ENCODE measurements at places on chromosomes 11 and 22.

GRCh38 chr11:67366546-67366945, 6.9 kb downstream of the CLCF1 start:
- no peak for DNase-seq

DNA sequence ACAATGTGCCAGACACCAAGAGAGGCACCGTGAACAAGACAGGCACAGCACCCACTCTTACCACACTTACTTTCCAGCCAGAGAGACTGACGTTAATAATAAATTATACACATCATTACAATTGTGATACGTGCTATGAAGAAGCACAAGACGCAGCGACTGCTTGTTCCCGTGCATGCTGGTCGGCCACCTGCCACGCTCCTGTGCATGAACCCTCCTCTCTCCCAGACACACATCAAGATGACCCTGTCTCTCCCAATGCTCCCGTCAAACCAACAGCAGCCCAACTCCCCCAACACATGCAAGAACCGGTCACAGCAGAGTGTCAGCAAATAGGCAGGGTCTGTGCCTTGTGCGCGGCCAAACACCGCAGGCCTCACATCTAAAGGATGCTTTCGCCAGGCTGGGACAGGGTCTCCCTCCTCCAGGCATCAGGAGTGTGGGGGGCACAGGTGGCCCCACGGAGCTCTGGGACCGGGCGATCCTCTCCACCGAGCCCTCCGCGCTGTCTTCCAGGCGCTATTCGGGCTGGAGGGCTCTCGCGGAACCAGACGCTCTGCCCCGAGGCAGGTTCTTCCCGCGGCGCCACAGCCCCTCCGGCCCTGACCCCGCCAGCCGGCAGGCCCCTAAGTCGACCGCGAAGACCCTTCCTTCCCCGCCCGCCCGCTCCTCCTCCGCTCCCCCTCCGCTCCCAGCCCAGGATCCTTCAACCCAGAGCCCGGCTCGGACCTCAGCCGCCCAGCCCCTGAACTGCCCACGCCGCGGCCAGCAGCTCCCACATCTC, 533 bp downstream of the SERGEF start:
- DNase-seq = peak; percentile 23

DNA sequence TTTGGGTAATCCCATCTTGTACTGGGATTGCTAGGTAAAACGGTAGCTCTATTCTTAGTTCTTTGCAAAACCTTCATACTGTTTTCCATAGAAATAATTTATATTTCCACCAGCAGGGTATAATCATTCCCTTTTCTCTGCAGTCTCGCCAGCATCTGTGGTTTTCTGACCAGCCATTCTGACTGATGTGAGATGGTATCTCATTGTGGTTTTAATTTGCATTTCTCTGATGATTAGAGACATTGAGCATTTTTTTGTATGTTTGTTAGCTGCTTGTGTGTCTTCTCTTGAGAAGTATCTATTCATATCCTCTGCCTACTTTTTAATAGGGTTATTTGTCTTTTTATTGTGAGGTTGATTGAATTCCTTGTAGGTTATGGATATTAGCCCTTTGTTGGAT, 220.9 kb downstream of the PGR start:
- DNase-seq = no peak

DNA sequence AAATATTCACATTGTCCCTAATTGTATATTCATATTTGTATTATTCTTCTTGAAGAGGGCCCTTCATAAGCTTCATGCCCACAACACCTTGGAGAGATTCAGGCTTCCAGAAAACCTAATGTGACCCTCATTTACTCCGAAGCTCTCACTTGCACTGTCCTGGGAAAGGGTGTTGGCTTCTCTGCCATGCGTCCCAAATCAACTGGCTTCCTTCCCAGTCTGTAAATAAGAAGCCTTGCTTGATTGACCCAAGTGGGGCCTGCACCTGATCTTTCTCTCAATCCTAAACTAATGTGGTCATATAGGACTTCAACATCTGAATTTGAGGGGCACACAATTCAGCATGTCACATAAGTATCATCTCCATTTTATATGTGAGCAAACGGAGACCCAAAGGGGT, 40.5 kb upstream of the ZBTB16 start:
- DNase-seq = peak; percentile 32

DNA sequence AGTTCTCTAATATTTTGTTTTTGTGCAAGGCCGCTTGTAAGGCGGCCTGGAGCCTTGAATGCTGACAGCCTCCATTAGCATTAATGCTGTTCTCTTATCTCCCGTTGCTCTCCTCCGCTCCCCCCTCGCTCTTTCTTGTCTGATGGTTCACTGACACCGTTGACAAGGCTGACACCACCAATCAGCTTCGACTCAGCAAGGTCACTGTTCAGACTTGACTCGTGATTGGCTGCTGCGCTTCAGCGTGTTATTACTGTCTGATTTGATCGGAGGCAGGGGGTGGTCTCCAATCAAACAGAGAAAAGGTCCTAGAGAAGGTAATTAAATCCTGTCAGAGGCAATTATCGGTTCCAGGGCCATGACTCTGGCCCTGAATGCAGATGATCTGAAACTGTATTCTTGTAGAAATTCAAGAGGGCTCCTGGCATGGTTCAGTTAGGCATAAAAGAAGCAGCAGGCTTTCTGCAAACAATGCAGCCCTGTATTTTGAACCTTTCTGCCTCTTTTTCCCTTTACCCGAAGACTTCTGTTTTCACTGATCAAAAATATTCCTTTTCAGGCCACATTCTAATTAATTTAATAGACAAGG, 49.3 kb upstream of the MPPED2 start:
- no peak for DNase-seq

GRCh38 chr11:12185914-12186313, 75.5 kb downstream of the MICAL2 start:
- no peak for DNase-seq

DNA sequence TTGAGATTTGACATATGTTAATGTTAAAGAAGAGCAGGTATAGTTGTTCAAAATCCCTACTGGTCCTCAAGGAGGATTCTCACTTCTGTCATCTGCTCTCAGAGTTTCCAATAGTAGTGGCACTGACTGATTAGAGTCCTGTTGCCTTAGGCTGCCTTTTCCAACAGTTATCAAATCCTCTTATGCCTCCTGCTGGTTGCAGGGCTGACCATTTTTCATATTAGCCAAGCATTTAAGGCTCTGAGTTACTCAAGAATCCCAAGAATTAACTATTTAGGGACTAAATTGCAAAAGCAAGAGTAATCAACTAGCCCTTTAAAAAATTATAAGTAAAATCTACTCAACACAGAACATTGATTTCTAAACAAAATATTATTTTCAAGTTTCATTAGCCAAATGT, 212.0 kb upstream of the CHORDC1 start:
- no peak for DNase-seq

- DNase-seq = no peak
These were observed 3.0 kb downstream of the TTC12 start for GRCh38 chr11:113317339-113317738.

GRCh38 chr11:68398995-68399851, 61.3 kb upstream of the PPP6R3 start:
- peak; percentile 39 for DNase-seq

GRCh38 chr11:66686100-66686785, 8.6 kb upstream of the RBM4B start:
- DNase-seq = no peak

DNA sequence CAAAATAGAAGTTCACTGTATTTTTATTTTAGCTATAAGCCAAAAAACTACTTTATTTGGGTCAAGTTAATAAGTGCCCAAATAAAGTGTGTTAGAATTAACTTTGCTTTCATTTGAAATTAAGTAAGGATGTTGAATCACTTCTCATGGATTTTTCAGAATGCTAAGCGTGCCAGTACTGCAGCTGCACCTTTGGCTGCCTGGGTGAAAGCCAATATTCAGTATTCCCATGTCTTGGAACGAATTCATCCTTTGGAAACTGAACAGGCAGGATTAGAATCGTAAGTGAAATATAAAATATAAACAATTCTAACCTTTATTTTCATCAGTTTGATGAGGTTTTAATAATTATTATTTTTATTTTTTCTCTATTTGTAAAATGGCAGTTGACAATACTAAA, 113.6 kb downstream of the DYNC2H1 start:
- DNase-seq = no peak

- DNase-seq = no peak
These were observed 48.7 kb downstream of the LDLRAD3 start for GRCh38 chr11:35992548-35992947.

- DNase-seq = no peak
These were observed 343.1 kb upstream of the SYN3 start for GRCh38 chr22:33401291-33401690.

- no peak for DNase-seq
These were observed 552.8 kb upstream of the CHORDC1 start for GRCh38 chr11:90775567-90776165.

DNA sequence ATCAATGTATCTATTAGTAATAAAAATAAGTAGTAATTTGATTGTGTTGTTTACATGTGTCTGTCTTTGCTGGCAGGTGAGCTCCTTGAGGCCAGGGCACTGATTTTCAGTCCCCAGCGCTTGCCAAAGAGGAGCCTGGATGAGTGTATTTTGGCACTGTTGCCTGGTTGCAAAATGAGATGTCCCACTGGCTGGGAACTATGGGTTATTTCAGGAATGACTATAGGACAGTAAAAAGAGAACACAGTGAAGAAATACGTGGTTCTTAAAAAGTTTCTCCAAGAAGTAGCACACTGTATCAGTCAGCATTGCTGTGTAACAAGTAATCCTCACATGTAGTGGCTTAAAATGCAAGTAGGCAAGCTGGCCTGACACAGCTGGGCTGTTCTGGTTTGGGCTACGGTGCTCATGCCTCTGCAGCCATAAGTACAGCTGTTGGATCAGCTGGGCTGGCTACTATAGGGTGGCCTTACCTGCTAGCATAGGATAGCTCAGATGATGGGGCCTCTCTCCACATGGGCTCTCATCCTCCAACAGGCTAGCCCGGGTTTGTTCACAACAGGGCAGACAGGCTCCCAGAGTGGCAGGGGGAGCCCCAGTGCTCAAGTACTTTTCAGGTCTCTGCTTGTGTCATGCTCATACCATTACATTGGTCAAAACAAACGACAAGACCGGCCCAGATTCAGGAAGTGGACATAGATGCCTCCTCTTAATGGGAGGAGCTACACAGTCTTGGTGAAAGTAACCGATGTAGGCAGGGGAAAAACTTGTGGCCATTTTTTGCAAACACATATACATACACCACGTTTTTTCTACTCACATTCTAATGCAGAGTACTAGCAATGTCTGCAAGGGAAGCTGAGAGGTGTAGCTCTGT, 399.1 kb downstream of the LARGE1 start:
- DNase-seq = no peak

DNA sequence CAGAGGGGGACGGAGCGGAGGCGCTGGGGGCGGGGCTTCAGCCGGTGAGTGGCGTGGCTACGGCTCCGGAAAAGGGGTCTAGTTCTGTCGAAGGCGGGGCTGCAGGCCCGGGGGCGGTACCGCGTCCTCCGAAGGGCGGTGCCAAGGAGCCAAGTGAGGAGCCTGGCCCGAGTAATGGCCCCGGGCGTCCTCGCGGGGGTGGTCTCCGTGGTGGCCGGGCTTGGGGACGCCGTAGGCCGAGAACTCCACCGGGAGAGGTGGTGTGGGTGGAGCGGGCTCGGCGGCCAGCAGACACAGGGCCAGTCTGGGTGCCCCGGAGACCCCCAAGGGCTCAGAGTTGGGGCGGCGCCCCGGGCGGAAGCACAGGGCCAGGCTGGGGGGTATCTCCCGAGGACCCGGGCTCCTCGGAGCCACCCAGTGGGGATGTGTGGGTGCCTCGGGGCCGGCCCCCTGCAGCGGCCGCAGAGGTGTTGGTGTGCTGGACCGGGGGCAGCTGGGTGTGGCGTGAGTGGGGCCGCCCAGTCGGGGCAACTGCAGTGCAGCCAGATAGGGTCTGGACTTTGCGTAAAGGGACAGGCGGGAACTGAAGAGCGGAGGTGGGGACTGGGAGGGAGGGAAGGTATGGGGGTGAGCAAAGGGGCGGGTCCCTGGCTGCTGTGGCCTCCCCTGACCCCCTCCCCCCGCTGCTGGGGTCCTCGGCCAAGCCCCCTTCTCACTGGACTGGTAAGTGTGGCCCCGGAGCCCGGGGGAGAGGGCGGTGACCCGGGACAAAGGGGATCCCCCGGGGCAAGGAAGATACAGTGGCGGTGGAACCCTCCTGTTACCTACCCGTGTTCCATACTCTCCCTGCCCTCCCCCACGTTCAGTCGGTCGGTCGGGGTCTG, 838 bp downstream of the FKBP2 start:
- peak; percentile 55 for DNase-seq

DNA sequence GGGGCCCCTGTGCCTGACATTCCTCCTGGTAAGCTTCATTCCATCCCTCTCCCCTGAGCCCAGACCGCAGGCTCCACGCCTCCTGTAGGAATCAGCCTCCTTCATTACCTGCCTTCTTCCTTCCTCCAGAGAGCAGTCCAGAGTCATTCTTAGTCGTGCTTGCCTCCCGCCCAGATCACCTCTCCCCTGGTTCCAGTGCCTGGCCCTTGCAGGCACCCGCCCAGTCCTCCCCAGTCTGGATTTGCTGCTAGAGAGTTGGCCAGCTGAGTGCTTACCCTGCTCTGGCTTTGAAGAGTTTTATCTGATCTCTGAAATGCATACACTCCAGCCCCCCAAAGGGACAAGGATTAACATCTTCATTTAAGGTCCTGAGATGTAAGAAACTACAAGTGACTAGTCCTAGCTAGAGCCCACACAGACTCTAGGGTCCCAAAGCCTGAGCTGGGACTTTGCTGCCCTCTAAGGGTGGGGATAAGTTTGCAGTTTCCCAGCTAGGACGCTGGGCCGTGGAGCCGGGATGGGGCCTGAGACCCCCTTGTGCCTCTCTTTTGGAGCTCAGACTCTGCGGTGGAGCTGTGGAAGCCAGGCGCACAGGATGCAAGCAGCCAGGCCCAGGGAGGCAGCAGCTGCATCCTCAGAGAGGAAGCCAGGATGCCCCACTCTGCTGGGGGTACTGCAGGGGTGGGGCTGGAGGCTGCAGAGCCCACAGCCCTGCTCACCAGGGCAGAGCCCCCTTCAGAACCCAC, 1.6 kb downstream of the NR1H3 start:
- no peak for DNase-seq

DNA sequence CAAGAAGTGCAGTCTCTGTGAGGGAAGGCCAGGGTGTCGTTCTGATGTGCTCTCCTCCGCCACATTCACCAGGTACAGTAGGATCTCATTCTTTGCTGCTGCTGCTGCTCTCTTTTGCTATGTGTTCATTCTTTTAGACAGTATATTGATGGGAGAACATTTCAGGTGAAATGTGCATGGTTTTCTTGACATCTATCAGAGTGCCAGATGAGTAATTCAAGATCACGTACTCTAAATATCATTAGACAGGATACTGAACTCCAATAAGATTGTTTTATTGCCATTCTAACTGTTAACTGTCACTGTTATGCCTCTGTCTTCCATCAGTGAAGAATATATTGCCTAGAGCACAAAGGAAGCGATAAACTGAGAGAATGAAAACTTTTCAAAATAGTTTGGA, 771.0 kb upstream of the ARHGAP42 start:
- DNase-seq = no peak

GRCh38 chr11:93498641-93499040, 44.5 kb downstream of the SMCO4 start:
- DNase-seq = no peak
